Adrenal gland (tissue), 19 donors: ENCODE measurements at places on chromosomes 3 and 15. TPM values are rescaled to one million over a fixed set of nuclear protein-coding genes. Genes with fewer than 3 reads are reported as not detected.

Gene NOX5
- total RNA-seq: 0.84 TPM

Gene CIP2A
- 3.6 TPM for total RNA-seq

Gene CYP8B1
- not detected for total RNA-seq

Gene PYGO1
- 8.4 TPM for total RNA-seq

Gene WNT5A
- total RNA-seq: 1.7 TPM

Gene MLF1
- total RNA-seq: 6.7 TPM

Gene CCNB2
- 1.6 TPM for total RNA-seq

Gene PAK6
- 29.9 TPM for total RNA-seq

Gene SNRPN
- 266 TPM for total RNA-seq

GRCh38 chr15:62734706-62735105, 307.8 kb upstream of the TPM1 start:
- DNase-seq: no peak

DNA sequence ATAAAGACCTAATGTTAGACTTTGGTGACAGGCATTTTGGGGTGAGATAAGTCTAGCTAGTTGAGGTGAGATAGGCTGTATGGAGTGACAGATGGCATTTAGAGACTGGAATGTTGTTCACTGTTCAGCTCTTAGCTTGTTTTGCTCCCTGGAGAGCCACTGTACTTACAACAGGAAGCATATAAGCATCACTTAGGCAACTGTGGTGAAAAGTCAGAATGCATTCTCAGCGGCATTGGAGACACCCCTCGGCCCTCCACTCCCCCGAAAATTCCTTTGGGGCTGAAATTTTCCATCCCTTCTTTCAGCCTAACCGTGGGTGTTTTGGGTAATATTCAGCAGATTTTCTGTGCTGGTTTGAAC, 73.4 kb downstream of the SLCO3A1 start:
- DNase-seq: no peak

DNA sequence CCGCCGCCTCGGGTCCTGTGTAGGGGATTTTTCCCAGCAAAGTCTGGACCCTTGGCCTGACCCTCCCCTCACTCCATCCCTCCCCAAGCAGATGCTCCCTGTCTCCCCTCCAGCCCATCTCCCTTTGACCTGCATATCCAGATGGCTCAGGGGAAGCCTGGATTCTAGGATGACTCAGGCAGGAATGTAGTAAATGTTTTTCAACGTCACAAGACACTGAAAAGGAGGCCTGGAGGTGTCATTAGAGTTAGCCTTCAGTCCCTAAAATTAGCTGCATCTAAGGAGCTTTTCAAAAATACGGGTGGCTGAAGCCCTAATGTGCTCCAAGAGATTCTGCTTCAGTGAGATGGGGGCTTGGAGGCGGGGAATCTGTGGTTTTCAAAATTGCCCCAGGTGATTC, 7.2 kb downstream of the ACAN start:
- DNase-seq: no peak

- no peak for DNase-seq
Observed at GRCh38 chr3:33062866-33063265, 34.1 kb downstream of the GLB1 start.

DNA sequence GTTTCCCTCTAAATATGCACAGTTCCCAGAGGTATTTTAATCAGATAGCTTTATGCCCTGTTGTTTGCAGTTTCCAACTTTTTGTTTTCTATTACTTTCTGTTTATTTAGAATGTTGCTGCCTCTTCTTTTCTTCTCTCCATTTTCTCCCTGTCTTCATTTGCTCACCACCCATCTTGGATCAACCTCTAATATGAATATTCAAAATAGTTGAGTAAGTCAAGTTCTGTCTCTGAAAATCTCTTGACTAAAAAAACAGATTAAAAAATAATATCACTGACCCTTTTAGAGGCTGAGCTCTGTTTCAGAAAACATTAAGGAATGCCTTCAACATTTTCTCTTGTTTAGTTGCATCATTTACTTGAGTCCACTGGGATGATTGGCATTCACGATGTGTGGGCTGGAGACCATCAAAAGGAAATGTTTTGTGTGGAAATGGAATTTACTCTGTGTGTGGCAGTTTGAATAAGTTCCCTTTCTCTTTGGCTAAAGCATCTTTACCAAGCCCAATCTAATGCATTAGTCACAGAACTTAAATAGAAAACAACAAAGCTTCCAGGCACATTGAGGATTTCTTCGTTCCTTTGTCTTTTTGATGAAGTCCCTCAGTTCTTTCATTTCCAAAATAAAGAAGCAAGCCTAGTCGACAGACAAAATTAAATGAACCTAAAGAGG, 633.9 kb upstream of the TGFBR2 start:
- no peak for DNase-seq

DNA sequence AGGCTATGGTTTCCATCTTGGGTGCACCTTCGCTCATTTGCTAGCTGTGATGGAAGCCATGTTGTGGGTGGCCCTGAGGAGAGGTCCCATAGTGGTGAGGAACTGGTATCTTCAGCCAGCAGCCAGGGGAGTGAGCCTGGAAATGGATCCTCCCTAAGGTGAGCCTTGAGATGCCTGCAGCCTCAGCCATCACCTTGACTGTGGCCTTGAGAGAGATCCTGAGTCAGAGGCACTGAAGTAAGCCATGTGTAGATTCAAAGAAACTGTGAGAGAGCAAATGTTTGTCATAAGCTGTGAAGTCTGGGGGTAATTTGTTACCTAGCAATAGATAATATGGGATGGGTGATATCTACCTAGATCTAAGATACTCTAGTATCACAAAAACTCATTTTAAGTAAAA, 105.3 kb downstream of the SNRK start:
- no peak for DNase-seq

GRCh38 chr3:26307192-26307591, 315.4 kb upstream of the LRRC3B start:
- DNase-seq: no peak

- DNase-seq: no peak
Observed at GRCh38 chr3:50136714-50137405, 18.3 kb upstream of the SEMA3F start.
